ENCODE measurements at places on chromosomes 5 and 9.

- no peak for DNase-seq
Measured at GRCh38 chr5:174751154-174752000, 27.0 kb downstream of the MSX2 start.

GRCh38 chr9:106309925-106310324, 553.0 kb upstream of the ZNF462 start:
- no peak for DNase-seq

GRCh38 chr9:21873540-21874221, 71.2 kb downstream of the MTAP start:
- no peak for DNase-seq

DNA sequence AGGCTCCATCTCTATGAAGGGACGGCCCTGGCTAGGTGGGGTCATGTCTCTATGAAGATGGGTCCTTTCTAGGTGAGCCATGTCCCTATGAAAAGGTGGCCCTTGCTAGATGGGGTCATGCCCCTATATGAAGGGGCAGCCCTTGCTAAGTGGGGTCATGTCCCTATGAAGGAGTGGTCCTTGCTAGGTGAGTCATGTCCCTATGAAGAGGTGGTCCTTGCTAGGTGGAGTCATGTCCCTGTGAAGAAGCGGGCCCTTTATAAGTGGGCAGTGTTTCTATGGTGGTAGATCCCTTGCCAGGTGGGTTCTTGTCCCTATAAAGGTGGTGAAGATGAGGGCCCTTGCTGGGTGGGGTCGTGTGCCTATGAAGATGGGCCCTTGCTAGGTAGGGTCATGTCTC, 283.0 kb upstream of the IRX2 start:
- DNase-seq, result no peak

- no peak for DNase-seq
Measured at GRCh38 chr9:107759823-107760166, 270.2 kb upstream of the KLF4 start.

GRCh38 chr5:178428341-178429155, 161.6 kb downstream of the COL23A1 start:
- no peak for DNase-seq

- DNase-seq, result no peak
Measured at GRCh38 chr9:35538361-35539234, 48.7 kb downstream of the RUSC2 start.

- DNase-seq, result no peak
Measured at GRCh38 chr9:96158147-96158546, 143.8 kb downstream of the HSD17B3 start.

- peak; percentile 11 for DNase-seq
Measured at GRCh38 chr5:149264439-149265067, 7.1 kb upstream of the AFAP1L1 start.

- no peak for DNase-seq
Measured at GRCh38 chr9:6996061-6996854, 238.5 kb downstream of the KDM4C start.

GRCh38 chr5:206406-206805, 11.5 kb downstream of the CCDC127 start:
- DNase-seq, result no peak

DNA sequence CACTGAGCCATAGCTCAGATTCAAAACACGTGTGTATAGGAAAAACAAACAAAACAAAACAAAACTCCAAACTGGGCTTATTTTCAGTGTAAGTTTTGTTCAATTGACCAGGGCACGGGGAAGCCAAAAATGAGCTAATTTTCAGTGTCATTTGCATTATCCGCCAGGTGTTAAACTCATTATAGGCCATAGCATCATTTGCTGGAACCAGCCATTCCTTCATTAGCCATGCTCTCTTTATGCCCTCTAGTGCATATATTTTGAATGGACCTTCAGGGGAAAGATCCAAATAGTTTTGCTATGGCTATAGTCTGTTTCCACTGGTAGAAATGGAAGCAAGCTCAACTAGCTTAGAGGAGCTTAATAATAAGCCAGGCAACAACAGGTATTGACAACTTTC, 1205.2 kb upstream of the DMAC1 start:
- DNase-seq, result no peak

DNA sequence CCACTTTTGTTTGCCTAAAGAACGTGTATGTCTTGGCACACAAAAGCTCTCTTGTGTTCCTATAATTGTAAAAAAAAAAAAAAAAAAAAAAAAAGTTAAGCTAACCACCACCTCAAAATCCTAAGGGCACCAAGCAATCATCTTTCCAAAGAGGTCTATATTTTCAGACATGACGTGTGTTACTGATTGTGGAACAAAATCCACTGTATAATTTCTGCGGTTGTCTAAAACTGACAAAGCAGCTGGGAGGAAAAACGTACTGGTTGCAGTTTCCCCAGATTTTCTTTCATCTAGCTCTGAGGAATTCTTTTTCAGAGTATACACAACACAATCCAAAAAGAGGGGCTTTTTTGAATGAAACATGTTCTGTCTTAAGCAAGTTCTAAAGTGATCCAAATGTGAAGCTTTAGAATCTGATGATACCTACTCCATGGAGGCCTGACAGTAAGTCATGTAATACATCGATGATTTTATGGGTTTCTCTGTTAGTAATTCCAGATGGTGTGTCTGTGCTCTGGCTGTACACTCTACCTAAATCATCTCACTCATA, 375.6 kb upstream of the NUDT12 start:
- no peak for DNase-seq
